ENCODE measurements at places on chromosomes 6 and 20. TPM values are rescaled to one million over a fixed set of nuclear protein-coding genes. Genes with fewer than 3 reads are reported as not detected.

Gene PRKN
- total RNA-seq: under 0.01 TPM

Gene IPCEF1
- 1.3 TPM for total RNA-seq

Gene CTCFL
- not detected for total RNA-seq

Gene SLC25A27
- total RNA-seq: 0.22 TPM

Gene ZNF311
- total RNA-seq: 0.22 TPM

Gene ZDHHC14
- total RNA-seq: 16.1 TPM

Gene COL21A1
- total RNA-seq: 0.44 TPM

Gene HCK
- not detected for total RNA-seq

Gene BMP6
- total RNA-seq: 90.2 TPM

Gene CD24
- under 0.01 TPM for total RNA-seq

Gene TFAP2D
- total RNA-seq: not detected

Gene SPATA25
- 0.44 TPM for total RNA-seq

Gene SLC52A3
- total RNA-seq: under 0.01 TPM

Gene SEMG1
- not detected for total RNA-seq

Gene HLA-DQA1
- not detected for total RNA-seq

Gene CARMIL1
- total RNA-seq: 0.20 TPM

Gene TCP11
- total RNA-seq: not detected

Gene CDH22
- under 0.01 TPM for total RNA-seq

Gene EYS
- total RNA-seq: under 0.01 TPM

Gene GLP1R
- total RNA-seq: not detected

Gene ZSCAN16
- total RNA-seq: 12.0 TPM

Gene HEY2
- total RNA-seq: 0.22 TPM

Gene PDYN
- total RNA-seq: not detected

Gene PTK6
- under 0.01 TPM for total RNA-seq

Gene DHX16
- 25.1 TPM for total RNA-seq

Gene CNKSR3
- 8.1 TPM for total RNA-seq

Gene ADAM33
- not detected for total RNA-seq

Gene BICRAL
- total RNA-seq: 5.6 TPM

Gene PAK5
- not detected for total RNA-seq

Gene CGAS
- 0.60 TPM for total RNA-seq

Gene FAM184A
- 0.40 TPM for total RNA-seq
